ENCODE measurements at places on chromosomes 2 and 18.

DNA sequence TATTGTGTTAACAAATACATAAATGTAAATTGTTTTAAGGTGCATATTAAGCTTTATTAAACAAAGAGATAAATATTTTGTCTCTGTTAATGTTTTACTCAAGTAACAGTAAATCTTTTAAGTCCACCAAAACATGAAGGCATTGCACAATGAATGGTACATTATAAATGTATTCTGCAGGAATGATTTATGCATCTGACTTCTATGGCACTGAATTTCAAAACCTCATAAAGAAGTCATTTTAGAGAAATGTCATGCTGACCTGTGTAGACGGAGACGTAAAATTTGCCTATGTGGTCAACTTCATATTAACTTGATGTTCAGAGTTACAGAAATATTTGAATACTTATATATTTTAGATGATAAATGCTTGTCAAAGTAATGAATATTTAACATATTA lies 194.7 kb downstream of the BABAM2 start:
- peak; percentile 25 for DNase-seq

- DNase-seq: no peak
Measured at GRCh38 chr2:207154556-207155510, 10.9 kb downstream of the KLF7 start.

- no peak for DNase-seq
Measured at GRCh38 chr18:74509856-74510769, 13.9 kb downstream of the CNDP2 start.

DNA sequence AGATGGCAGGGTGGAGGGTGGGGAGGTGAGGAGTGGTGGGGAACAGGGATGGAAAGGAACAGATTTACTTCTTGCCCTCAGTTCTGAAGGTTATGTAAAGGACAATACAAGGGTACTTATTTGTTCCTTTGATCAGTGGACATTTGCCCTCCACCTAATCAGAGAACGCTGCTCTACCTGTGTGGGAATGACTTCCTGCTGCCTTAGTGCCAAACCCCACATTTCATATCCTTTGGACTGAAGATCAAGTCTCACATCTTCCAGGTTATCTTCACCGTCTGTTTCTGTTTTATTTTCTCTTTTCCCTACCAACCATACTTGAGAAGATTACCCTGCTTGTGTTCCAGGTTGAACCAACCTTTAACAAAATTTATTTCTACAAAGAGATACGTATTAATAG lies 8.7 kb upstream of the DPP4 start:
- no peak for DNase-seq

DNA sequence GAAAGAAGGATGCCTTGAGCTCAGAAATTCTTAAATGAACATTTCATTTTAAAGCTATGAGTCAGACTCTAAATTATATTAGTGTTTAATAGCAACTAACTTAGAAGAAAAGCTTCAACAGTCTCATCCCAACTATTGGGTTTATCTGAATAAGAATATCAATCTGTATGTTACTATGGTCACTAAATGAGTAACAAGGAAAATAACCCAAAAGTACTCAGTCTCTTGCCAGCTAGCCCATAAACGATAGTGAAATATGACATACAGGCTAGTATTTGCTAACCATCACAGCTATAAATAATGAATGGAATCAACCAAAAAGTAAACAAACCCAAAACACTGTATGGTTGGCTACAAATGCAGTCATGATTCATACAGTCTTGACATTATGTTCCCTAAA lies 174.9 kb downstream of the RAB3GAP1 start:
- peak; percentile 35 for DNase-seq

DNA sequence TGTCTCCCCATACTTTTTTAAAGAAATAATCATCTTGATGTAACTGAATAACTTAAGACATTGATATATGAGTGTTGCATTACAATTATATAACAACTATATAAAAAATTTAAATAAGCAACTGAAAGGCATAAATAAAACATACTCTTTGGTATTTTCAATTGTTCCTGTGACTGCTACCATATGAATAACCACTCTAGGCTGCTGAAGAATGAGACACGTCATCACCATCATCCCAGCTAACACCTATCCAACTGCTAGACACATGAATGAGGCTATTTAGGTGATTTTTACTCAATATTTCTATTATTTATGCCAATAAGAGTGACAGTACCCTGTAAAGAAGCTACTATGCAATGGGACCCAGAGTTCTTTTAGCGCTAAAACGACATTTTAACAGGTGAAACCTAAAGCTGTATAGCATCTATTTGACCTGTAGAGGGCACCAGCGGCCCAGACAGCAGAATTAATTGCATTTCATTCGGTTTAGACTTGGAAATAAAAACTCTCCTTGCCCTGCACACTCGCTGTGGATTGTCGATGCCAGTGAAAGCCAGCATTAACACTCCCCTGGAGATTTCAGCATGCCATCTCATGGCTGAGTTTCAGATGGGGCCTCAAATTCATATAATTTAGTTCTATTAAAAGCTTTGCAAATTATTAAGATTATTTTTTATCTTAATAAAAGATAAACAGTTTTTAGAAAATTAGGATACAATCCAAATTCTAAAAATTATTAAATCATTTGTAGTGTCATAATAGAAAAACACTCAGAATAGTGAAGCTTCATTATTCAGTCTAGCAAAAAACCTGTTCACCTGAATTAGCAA lies 89.4 kb upstream of the MAP2 start:
- peak; percentile 53 for DNase-seq
